ENCODE measurements at places on chromosomes 2 and 18.

- no peak for DNase-seq
Observed at GRCh38 chr2:134463699-134464022, 209.8 kb downstream of the MGAT5 start.

DNA sequence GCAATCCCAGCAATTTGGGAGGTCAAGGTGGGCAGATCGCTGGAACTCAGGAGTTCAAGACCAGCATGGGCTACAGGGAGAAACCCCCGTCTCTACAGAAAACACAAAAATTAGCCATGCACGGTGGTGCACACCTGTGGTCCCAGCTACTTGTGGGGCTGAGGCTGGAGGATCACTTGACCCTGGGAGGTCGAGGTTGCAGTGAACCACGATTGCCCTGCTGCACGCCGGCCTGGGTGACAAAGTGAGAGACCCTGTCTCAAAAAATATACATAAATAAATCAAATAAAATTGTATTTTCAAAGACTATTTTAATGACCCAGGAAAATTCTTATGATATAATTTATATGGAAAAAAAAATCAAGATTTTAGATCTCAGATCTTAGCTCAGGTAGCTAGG is 191.5 kb downstream of the ZFP36L2 start:
- DNase-seq, result no peak

DNA sequence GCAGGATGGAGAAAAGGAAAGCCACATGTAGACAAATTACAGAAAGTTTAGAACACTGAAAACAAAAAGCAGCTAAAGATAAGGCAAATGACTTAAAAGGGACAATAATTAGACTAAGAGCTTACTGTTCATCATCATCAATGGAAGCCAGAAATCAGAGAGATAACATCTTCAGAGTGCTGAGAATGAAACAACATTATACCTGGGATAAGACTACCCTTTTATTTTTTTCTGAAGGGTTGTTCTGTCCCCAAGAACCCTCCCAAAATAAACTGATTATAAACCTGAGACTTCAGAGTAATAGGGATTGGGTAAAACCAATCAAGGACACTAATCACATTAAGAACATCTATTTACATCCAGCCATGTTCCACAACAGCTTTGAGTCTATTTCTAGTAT is 6.9 kb upstream of the NEDD4L start:
- no peak for DNase-seq

DNA sequence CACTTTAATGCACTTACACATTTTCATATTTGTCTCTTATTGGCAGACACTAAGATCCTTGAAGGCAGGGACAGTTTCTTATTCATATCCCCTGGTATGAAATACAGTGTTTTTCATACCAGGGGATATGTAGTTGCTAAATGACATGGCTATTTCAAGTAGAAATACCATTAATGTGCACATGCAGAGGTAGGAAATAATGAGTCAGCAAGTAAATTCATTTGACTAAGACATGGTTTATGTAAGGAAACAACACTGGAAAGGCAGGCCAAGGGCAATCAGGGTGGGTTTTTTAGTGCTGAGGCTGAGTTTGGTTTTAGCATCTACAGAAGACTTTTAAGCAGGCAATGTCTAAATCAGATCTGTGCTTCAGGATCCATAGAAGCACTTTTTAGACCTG is 155.9 kb downstream of the WDPCP start:
- DNase-seq, result no peak

- peak; percentile 49 for DNase-seq
Observed at GRCh38 chr2:37982147-37982582, 57.1 kb downstream of the RMDN2 start.

- no peak for DNase-seq
Observed at GRCh38 chr2:143433251-143433650, 304.0 kb downstream of the ARHGAP15 start.

DNA sequence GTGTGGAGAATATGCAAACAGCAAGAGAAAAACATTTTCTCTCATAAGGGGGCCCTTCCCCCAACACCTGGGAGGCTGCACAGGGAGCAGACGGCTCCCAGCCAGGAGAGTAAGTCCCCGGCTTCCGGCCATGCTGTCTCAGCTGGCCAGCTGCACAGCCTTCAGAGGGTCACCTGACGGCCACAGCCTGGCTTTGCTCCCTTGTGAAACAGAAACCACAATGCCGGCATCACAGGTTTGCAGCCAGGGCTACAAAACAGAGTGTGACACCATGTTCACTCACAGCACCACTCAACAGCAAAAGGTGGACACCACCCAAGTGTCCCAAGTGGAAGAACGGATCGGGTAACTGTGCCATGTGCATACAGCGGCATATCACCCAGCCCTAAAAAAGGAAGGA is 86.9 kb upstream of the GPC1 start:
- DNase-seq, result no peak

GRCh38 chr2:3739313-3739712 is 35.9 kb downstream of the DCDC2C start:
- no peak for DNase-seq

GRCh38 chr2:156098506-156098905 is 234.0 kb downstream of the NR4A2 start:
- DNase-seq, result no peak

DNA sequence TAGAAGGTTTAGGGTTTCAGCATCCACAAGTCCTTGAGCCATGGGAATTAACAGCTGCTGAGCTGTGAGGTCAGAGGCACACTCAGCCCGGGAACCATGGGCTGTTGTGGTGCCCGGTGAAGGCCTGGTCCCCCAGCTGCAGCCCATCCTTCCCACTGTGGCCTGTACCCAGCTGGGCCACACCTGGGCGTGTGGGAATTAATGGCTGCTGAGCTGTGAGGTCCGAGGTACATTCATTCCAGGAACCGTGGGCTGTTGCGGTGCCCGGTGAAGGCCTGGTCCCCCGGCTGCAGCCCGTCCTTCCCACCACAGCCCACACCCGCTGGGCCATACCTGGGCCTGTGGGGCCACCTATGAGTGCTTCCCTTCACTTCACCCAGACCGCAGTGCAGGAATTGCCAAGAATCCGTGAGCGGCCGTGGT is 25.2 kb downstream of the TMEM18 start:
- no peak for DNase-seq

- DNase-seq, result no peak
Observed at GRCh38 chr2:133755480-133756300, 187.4 kb upstream of the NCKAP5 start.

- no peak for DNase-seq
Observed at GRCh38 chr2:132583666-132584360, 86.2 kb downstream of the LYPD1 start.

DNA sequence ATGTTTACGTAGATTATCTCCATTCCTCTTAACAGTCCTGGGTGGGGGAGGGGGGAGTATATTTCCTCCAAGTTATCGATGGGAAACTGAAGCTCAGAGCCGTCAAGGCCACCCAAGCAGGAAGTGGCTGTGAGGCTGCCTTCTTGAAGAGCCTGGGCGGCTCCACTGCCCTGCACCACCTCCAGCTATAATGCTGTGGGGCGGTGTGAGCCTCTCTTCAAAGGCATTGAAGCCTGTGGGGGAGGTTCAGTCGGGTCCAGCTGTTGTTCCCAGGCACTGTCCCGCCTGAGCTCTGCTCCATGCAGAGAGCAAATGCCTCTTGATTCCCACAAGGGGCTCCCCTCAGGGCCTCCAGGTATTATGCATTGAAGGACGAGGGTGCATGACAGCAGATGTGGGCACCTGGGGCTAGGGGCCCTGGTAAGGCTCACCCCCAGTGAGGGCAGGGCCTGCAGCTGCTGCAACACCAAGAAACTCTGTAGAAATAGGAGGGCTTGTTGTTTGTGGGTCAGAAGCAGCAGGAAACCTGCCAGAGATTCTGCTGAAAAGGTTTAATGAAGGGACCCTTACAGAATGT is 29.5 kb upstream of the LAPTM4A start:
- DNase-seq, result no peak

GRCh38 chr2:19982268-19982667 is 7.6 kb downstream of the WDR35 start:
- no peak for DNase-seq

DNA sequence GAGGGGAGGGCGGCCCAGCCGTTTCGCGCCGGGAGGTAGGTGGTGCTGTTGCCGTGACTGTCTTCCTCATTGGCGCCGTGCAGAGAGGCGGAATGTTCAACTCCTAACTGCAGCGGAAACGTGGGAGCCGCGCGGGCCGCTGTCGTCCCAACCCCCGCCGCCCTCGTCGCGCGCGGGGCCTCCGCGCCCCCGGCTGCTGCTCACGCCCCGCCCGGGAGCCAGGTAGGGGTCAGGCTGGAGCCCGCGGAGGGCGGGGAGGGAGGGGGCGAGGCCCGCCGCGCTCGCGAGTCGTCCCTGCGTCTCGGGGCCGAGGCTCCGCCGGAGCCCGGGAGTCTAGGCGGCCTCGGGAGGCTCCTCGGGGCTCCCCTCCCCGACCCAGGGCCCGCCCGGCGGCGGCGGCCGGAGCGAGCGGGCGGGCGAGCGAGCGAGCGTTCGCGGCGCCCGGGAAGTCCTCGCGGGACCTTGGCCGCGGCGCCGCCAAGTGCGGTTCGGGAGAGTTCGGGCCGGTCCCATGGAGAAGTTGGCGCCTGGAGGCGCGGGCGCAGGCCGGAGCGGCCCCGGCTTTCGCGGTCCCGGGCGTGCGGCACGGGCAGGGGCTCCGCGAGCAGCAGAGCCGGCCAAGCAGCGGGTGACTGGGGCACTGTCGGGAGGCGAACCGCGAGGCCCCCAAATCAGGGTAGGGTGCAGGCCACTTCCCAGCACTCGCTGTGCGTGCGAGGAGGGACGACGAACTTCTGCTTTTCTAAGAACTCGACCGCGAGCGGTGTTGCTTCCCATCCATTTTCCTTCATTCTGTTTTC is at the start of gene MAP3K20:
TSS of gene MAP3K20 (plus strand) at position 66 of the 800 bp plus-strand sequence. CDS start 15,186 bp downstream, outside the sequence.
- peak; percentile 86 for DNase-seq

- no peak for DNase-seq
Observed at GRCh38 chr18:649341-649740, 8.1 kb upstream of the TYMS start.

DNA sequence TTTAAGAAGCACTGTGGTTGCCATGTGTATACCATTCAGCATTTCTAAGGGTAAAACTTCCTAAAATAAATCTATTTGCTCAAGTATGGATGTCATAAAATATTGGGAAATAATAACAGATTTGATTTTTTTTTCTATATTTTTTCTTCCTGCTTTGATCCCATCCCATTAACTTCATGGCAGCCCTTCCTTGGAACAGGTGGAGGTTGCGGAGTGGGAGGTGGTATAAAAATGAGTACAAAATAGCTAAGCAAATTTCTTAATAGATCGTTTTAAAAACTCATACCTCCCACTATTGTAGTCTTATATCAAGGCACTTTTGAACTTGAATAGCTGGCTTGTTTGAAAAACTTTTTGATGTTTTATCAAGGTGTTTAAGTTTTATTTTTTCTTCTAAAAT is 152.1 kb upstream of the KYNU start:
- DNase-seq, result no peak

DNA sequence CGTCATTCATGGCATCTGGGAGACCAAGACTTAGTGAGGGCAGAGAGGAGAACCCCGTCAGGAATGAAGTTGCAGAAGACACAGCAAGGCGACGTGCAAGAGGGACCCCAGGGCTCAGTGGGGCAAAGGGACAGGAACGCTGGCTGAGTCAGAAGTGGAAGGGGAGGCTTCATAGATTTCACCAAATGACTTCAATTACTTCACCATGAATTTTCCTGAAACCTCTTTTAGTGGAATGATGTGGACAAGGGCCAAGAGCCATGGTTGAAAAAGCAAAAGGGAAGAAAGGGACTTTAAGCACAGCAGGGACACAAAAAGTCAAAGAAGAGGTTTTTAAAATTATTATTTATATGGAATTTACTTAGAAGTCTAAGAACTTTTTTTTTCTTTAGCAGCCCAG is 141.6 kb upstream of the PID1 start:
- no peak for DNase-seq

GRCh38 chr2:26770986-26771586 is 7.0 kb downstream of the SLC35F6 start:
- DNase-seq, result peak; percentile 44

DNA sequence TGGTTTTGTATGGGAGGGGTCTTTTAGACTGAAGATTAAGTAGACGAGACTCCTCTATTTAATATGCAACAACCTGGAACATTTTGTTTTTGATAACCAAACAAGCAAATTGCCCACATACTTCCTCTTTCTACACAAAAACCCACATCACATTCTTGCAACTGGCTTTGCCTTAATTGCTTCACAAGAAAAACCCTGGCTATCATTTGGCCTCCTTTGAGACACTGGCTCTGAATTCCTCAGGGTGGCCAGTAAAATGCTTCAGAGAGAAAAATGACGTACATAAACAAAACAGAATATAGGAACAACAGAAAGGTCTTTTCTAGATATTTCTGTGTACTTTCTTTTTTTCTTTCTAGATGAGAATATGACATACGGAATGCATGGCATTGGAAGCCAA is 103.0 kb downstream of the TRIB2 start:
- DNase-seq, result peak; percentile 22

DNA sequence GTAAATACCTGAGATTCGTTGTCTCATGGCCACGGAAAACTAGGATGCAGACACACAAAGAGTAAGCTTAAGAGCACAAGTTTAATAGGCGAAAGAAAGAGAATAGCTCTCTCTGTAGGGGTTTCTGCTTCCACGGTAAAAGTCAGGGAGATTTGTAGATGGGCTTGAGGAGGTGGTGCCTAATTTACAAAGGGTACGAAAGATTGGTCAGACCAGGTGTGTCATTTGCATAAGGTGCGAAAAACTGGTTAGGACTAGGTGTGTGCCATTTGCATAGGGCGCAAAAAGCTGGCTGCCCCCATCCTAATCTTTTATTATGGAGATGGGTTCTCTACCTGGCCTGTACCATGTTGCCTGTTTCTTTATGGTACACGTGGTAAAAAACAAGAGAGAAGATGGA is 170.5 kb upstream of the DOK6 start:
- no peak for DNase-seq

- DNase-seq, result no peak
Observed at GRCh38 chr2:202095235-202095634, 22.2 kb downstream of the KIAA2012 start.

GRCh38 chr2:59885541-59885940 is 667.9 kb downstream of the BCL11A start:
- DNase-seq, result peak; percentile 27

GRCh38 chr2:142591420-142591819 is 286.0 kb upstream of the KYNU start:
- no peak for DNase-seq

DNA sequence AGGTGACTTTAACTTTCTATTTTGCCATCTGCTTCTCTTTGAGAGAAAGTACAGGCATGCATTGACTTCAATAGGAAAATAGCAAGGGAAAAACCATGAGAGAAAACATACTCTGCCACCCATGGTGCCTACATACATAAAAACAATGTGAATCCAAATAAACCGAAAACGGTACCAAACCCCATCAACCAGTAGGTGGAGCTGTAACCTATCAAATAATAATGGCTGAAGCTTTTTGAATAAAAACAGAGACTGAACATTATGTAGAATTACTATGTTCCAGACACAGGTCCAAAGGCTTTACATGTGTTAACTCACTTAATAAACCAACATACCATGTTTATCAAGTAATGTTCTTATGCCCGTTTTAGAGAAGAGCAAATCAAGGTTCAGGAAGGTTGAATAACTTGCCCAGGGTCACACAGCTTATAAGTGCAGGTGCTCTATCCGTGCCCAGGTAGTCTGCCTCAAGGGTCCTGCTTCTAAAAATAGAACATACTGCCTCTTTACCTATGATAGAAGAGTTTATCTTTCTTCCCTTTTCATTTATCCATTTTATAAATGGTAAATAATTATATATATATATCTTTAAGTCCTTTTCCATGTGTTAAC is 293.9 kb upstream of the SYT4 start:
- peak; percentile 52 for DNase-seq
